Panc1 (cell line): ENCODE measurements at places on chromosomes 3 and 15. TPM values are rescaled to one million over a fixed set of nuclear protein-coding genes. Genes with fewer than 3 reads are reported as not detected.

Gene ASB14
- not detected for total RNA-seq

Gene CHRFAM7A
- 11.5 TPM for total RNA-seq

Gene GOLGA6B
- total RNA-seq: not detected

Gene MESP2
- total RNA-seq: 1.1 TPM

Gene ARL6IP5
- 41.5 TPM for total RNA-seq

Gene ARHGAP11A
- 124 TPM for total RNA-seq

Gene IGDCC3
- 0.18 TPM for total RNA-seq

Gene SCN11A
- total RNA-seq: not detected

Gene ALDH1A2
- total RNA-seq: 0.98 TPM

Gene ISG20
- total RNA-seq: 14.9 TPM
